ENCODE measurements at places on chromosomes 4 and X.

GRCh38 chr4:89803915-89804314, 33.0 kb downstream of the SNCA start:
- no peak for DNase-seq

DNA sequence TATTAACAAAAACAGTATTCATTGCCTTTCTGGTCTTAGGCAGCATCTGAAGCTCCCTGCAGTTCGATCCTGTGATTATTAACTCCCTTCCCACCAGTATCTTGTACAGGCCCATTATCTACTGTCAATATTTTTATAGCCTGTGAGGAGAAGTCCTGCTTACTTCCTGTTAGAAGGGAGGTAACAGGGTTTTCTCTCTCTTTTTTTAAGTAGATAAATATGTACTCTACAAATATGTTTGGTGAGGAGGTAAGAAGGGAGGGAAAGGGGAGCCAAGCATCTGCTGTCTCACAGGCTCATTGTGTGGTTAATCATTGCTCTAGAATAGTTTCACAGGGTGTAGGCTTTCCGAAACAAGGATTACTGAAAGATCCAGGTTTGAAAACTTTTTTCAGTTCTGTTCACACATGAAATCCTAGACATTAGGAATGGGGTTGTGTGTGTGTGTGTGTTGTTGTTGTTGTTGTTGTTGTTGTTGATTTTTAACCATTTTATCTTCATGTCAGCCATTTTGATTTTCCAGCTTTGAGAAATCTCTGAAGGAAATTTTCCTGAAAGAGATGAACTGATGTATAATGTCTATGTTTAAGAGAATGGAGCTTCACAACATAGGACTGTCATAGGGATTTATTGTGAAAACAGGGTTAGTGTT, 14.2 kb downstream of the ATOH1 start:
- DNase-seq: no peak

- DNase-seq: no peak
These were observed 7.8 kb upstream of the ATXN3L start for GRCh38 chrX:13327666-13328065.

DNA sequence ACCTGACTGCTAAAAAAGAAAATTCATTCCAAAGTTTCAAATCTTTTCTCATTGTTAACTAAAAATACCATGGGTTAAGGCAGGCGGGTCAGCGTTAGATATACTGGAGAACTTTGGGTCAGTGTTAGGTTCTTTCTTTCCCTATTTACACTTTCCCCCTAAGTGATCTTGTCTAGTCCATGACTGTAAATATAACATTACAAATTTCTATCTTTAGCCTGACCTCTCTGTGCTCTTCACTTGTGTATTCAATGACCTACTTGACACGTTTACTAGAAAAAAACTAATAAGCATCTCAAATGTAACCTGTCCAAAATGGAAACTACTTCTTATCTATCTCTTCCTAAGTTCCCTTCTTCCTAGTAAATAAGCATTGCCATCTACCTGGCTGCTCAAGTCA, 95.3 kb downstream of the JADE1 start:
- no peak for DNase-seq

- no peak for DNase-seq
These were observed 210.7 kb upstream of the IGFBP7 start for GRCh38 chr4:57320849-57321248.

All from HFF-Myc (cell line).